ENCODE measurements at places on chromosomes 2 and 18. TPM values are rescaled to one million over a fixed set of nuclear protein-coding genes. Genes with fewer than 3 reads are reported as not detected.
A peak's percentile ranks its signal among the peaks of the same experiment; 100 is the strongest.

- DNase-seq, result no peak
Observed at GRCh38 chr18:49059028-49059834, 108.5 kb upstream of the SMAD7 start.

Gene C1QL2
- polyA plus RNA-seq, result not detected

DNA sequence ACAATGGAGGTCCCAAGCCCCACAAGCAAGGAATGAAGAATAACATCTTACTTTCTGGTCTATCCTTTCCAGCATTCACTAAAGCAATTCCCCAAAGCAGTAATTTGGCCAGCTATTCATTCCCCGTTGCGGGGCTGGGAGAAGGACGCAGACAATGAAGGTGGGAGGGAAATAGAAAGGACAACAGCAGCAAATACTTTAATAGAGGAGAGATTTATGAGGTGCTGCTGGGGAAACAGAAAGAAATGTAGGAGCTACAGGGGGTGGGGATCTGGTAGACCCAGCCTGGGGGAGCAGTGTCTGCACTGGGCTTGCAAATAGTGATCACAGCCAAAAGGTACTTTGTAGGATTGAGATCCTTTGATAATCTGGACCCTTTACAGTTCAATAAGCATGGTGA lies 13.9 kb upstream of the ATL2 start:
- no peak for DNase-seq

DNA sequence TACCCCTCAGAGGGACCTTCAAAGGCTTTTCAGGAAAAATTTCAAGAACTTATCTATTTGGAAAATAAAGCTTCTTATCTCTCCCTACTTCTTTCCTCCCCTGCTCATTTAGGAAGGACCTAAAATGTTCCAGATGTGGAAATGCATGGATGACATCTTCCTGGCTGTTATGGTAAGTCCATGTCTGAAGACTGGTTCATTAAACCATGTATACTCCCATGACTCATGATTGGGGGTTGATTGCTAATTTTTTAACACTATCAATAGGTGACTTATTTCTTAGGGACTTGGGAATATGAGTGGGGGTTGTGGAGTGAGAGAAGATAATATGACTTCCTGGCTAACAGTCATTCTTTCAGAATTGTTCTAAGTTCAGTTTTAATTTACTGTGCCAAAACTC lies 104.0 kb upstream of the PARD3B start:
- no peak for DNase-seq

Gene RAB1A
- 90.6 TPM for polyA plus RNA-seq

Gene MAB21L4
- polyA plus RNA-seq, result not detected

DNA sequence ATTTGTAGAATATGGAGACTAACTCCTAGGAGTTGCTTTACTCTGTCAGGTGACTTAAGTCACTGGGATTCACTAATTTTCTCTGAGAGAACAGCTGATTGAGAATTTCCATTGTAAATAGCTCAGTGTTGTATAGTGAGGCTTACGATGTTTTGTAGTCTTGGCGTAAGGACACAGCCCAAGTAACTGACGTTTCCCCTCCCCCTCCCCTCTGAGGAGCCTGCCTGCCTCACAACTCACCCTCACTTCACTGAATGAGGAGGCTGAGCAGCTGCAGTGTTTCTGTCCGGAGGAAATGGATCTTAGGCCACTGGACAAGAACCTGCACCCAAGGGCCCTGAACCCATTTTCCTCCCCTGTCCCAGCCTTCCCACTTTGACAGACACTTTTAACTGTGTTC lies 264.6 kb downstream of the PHLPP1 start:
- DNase-seq, result no peak

GRCh38 chr2:159456500-159457426 lies 159.6 kb downstream of the BAZ2B start:
- DNase-seq, result no peak

GRCh38 chr18:22015156-22015555 lies 154.2 kb upstream of the GATA6 start:
- no peak for DNase-seq

- DNase-seq, result no peak
Observed at GRCh38 chr2:65275141-65275915, 47.7 kb downstream of the ACTR2 start.

GRCh38 chr2:180876506-180876905 lies 103.9 kb upstream of the UBE2E3 start:
- no peak for DNase-seq

- no peak for DNase-seq
Observed at GRCh38 chr2:169329688-169330554, 32.4 kb downstream of the LRP2 start.

Gene FAM237A
- not detected for polyA plus RNA-seq

- no peak for DNase-seq
Observed at GRCh38 chr2:229660951-229661350, 53.4 kb downstream of the DNER start.

GRCh38 chr18:50277942-50278341 lies 3.4 kb downstream of the MBD1 start:
- DNase-seq, result no peak

- DNase-seq, result no peak
Observed at GRCh38 chr2:75707901-75708300, 2.8 kb downstream of the GCFC2 start.

- no peak for DNase-seq
Observed at GRCh38 chr2:101012706-101013181, 10.7 kb downstream of the RPL31 start.

Gene DTNB
- polyA plus RNA-seq, result 9.2 TPM

Gene REG3G
- not detected for polyA plus RNA-seq

Gene TIGD1
- polyA plus RNA-seq, result 1.7 TPM

- DNase-seq, result no peak
Observed at GRCh38 chr2:42105330-42106256, 57.8 kb downstream of the PKDCC start.

DNA sequence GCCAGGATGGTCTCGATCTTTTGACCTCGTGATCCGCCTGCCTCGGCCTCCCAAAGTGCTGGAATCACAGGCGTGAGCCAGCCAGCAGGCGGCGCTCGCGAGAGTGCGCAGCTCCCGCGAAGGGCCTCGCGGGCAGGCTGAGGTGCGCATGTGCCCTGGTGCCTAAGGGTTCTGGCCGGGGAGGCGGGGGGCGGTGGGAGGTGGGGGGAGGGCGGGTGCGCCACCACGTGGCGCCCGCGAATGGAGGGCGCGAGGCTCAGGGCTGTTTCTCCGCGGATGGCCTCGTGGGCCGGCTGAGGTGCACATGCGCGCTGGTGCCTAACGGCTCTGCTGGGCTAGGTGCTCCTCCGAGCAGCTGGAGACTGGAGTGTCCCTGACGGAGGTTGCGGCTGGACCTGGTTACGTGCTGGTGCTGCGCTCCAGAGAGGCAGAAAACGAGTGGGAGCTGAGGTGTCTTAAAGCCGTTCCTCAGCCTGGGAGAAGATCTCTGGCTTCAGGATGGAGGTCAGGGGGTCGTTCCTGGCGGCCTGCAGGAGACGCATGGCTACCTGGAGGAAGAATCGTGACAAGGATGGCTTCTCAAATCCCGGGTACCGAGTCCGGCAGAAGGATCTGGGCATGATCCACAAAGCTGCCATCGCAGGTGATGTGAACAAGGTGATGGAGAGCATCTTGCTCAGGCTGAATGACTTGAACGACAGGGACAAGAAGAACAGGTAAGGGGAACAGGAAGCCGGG lies at the start of gene ANKRD62:
TSS of gene ANKRD62 (plus strand) at position 324 of the 738 bp plus-strand sequence. CDS start at position 499, 175 bp downstream.
- no peak for DNase-seq

GRCh38 chr2:240512666-240513535 lies 44.9 kb downstream of the ANKMY1 start:
- no peak for DNase-seq

DNA sequence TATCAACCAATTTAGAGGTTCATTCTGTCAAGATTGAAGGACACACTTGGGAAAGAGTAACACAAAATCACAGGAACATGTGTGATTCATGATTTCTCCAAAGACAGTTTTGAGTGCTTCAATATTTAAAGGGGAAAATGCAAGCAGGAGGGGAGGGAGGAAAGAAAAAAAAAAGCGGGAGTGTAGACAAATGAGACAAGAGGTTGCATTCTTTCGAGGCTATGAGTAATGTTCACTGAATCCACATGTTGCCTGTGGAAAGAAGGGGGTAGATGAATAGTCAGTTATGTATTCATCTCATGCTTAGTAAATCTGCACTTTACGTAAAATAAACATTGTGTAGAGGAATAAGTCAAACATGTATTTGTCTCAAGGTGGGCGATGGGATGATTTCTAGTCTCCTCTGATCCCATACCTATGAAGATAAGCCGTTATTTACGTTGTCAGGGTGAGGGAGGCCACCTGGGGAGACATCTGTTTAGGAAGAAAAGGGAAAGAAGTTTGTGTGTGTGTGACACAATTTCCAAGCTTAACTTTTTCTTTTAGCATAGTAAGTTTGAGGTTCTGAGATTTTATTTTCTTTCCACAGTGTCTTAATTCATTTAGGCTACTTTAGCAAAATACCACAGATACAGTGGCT lies 211.0 kb upstream of the ZC3H15 start:
- DNase-seq, result peak; percentile 28

Gene GAL3ST2
- polyA plus RNA-seq, result not detected
